Left ventricle myocardium inferior (tissue), 1 donor: ENCODE measurements at places on chromosomes 6 and 20. TPM values are rescaled to one million over a fixed set of nuclear protein-coding genes. Genes with fewer than 3 reads are reported as not detected.
A peak's percentile ranks its signal among the peaks of the same experiment; 100 is the strongest.

GRCh38 chr6:21219856-21220255 is 373.7 kb upstream of the SOX4 start:
- H3K4me1 ChIP-seq, result no peaks in the 10 kb centered on the region
- H3K4me3 ChIP-seq, result no peak overlapping the region
- H3K36me3 ChIP-seq, result no peaks in the 10 kb centered on the region
- H3K27ac ChIP-seq, result no peak overlapping the region

- DNase-seq, result no peak
- no peaks in the 10 kb centered on the region for H3K36me3 ChIP-seq
- H3K4me3 ChIP-seq, result no peak overlapping the region
- H3K27me3 ChIP-seq, result peaks cover 62% of the 10 kb centered on the region
These were observed 54.4 kb upstream of the SIRPG start for GRCh38 chr20:1711826-1712601.

- H3K36me3 ChIP-seq, result no peaks in the 10 kb centered on the region
- peak overlapping the region; percentile 96 for H3K27ac ChIP-seq
- peaks cover 42% of the 10 kb centered on the region for H3K4me1 ChIP-seq
- no peak overlapping the region for H3K4me3 ChIP-seq
- DNase-seq, result peak; percentile 86
These were observed 4.2 kb upstream of the ZBTB46 start for GRCh38 chr20:63835021-63835858.

GRCh38 chr6:70886661-70887060 is 70.2 kb downstream of the B3GAT2 start:
- H3K4me1 ChIP-seq, result no peaks in the 10 kb centered on the region
- H3K27me3 ChIP-seq, result peaks cover 6% of the 10 kb centered on the region

DNA sequence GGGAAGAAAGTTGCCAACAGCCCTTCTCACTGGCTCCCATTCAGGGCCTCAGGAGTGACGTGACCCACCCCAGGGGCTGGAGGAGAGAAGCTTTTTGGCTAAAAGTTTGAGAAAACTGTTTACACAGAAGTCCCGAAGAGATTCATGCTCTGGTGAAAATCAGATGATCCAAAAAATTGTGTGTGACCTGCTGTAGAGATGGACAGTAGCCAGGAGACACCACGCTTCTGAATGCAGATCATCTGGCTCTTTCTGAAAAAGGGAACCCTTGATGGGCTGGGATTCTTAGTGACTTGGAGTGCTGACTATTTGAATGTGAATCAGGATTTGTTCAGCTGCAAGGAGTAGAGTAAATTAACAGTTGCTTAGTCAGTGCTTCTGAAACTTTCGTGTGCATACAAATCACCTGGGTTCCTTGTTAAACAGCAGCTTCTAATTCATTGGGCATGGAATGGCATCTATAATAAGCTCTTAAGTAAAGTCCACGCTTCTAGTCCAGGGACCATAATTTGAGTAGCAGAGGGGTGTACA is 265.1 kb downstream of the PREX1 start:
- no peak overlapping the region for H3K27ac ChIP-seq
- no peaks in the 10 kb centered on the region for H3K36me3 ChIP-seq
- no peak for DNase-seq
- no peaks in the 10 kb centered on the region for H3K4me1 ChIP-seq
- H3K4me3 ChIP-seq, result no peak overlapping the region

- H3K36me3 ChIP-seq, result no peaks in the 10 kb centered on the region
- H3K27me3 ChIP-seq, result no peaks in the 10 kb centered on the region
- no peak for DNase-seq
- peaks cover 35% of the 10 kb centered on the region for H3K4me1 ChIP-seq
- H3K27ac ChIP-seq, result peak overlapping the region; percentile 31
- H3K4me3 ChIP-seq, result no peak overlapping the region
These were observed 165.5 kb upstream of the SCGN start for GRCh38 chr6:25486550-25486949.

- DNase-seq, result no peak
- H3K27me3 ChIP-seq, result no peaks in the 10 kb centered on the region
- no peak overlapping the region for H3K27ac ChIP-seq
- H3K4me3 ChIP-seq, result no peak overlapping the region
These were observed 729.4 kb downstream of the TENT5A start for GRCh38 chr6:81023007-81023582.

GRCh38 chr20:4082406-4083097 is 67.2 kb upstream of the RNF24 start:
- H3K36me3 ChIP-seq, result no peaks in the 10 kb centered on the region
- no peak overlapping the region for H3K4me3 ChIP-seq
- H3K27ac ChIP-seq, result peak overlapping the region; percentile 52

DNA sequence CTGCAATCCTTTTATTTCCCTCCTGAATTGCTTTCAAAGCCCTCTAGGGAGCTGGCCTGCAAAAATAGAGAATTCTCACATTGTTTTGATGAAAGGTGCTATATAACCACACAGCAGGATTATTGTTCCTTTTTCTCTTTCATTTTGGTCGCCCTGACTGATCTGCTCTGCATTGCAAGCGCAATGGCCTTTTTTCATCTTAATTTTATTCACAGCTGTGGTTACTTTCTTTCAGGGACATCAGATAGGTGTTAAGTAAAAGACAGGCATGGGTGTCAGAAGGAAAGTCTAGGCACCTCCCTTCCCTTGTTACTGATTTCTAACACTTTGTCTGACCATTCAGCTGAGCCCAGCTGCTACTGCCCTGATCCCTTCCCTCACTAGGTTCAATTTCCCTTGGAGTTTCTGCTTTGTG is 850.5 kb upstream of the MAP3K7 start:
- H3K27me3 ChIP-seq, result no peaks in the 10 kb centered on the region
- H3K36me3 ChIP-seq, result no peaks in the 10 kb centered on the region
- no peak for DNase-seq

Gene PBOV1
- not detected for total RNA-seq

Gene LYRM4
- total RNA-seq, result 28.5 TPM

Gene TOP1
- total RNA-seq, result 23.9 TPM

Gene CCN5
- 37.0 TPM for total RNA-seq

Gene ABHD16A
- total RNA-seq, result 29.6 TPM

Gene HUS1B
- total RNA-seq, result not detected

Gene UNC5CL
- 0.27 TPM for total RNA-seq

Gene SLC17A1
- not detected for total RNA-seq
